Colonic mucosa (tissue), 4 donors: ENCODE measurements at places on chromosomes 16 and 17.

GRCh38 chr16:30351001-30351441 is 4.1 kb downstream of the CD2BP2 start:
- no peak overlapping the region for H3K27ac ChIP-seq
- no peak for DNase-seq
- peaks cover 8% of the 10 kb centered on the region for H3K36me3 ChIP-seq

- H3K27ac ChIP-seq: no peak overlapping the region
- no peak for DNase-seq
- no peaks in the 10 kb centered on the region for H3K36me3 ChIP-seq
These were observed 119.5 kb downstream of the PARN start for GRCh38 chr16:14510581-14510938.

DNA sequence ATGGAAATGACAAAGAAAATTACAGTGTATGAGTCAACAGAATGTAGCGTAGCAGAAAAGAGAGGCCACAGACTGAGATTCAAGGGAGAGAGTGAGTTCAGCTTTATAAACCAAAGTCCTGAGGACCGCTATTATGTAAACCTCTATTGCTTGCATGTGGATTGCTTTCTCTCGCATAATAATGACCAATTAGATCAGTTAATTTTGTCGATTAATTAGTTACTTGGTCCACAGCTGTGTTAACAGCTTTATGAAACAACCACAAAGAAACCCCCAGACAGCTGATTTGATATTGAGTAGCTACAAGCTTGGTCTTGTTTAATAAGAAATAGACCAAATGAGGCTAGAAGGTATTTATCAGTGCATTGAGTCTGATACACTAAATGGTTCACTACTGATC is 291.8 kb upstream of the ERCC4 start:
- no peak overlapping the region for H3K4me3 ChIP-seq
- no peak for DNase-seq
- H3K36me3 ChIP-seq: no peaks in the 10 kb centered on the region
- no peak overlapping the region for H3K27ac ChIP-seq

DNA sequence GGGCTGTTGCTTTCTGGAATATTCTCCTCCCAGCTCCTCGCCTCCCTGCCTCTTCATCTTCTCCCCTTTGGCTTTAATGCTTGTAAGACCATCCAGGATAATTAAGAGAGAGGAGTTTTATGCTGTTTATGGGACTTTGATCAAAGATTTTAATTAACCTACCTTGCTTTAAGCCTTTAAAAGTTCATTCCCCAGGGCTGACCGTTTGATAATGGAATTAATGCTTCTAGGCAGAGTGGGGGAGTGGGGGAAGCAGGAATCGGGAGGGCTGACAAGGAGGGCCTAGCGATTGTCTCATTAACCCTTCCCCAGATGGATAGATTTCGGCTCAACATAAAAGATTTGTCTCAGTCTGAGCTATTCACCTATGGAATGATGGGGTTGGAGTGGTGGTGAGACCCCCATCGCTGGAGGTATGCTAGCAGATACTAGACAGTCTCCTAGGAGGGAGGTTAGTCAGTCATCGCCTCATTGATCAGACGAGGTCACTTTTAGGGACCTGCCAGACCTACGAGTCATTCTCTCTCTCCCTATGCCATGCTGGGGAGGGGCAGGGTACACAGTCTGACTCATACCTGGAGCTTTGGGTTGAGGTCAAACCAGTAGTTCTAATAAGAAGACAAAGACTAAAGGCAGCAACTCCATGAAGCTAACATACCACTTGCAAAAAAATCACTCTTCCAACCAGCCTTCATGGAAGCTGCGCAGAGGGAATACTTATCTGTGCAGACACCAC is 236.6 kb upstream of the NLRP1 start:
- no peak overlapping the region for H3K4me3 ChIP-seq
- no peak for DNase-seq
- no peak overlapping the region for H3K27ac ChIP-seq
- H3K27me3 ChIP-seq: no peaks in the 10 kb centered on the region
- no peaks in the 10 kb centered on the region for H3K4me1 ChIP-seq
- no peaks in the 10 kb centered on the region for H3K36me3 ChIP-seq

DNA sequence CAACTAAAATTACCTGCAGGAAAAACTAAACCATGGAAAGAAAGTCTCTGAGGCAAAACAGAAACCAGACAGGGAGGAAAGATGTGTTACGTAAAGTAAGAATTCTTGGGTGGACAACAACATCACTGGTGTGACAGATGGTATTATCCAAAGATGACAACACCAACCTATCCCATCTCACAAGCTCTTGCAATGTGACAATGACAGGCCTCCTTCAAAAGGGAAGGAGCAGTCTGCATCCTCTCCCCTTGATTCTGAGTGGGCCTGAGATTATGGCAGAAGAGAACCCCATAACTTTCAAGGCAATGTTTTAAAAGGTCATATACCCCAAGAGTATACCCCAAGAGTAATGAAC is 17.6 kb upstream of the KDM8 start:
- no peak overlapping the region for H3K27ac ChIP-seq
- H3K4me1 ChIP-seq: no peaks in the 10 kb centered on the region
- H3K36me3 ChIP-seq: no peaks in the 10 kb centered on the region
- H3K4me3 ChIP-seq: no peak overlapping the region
- DNase-seq: no peak

DNA sequence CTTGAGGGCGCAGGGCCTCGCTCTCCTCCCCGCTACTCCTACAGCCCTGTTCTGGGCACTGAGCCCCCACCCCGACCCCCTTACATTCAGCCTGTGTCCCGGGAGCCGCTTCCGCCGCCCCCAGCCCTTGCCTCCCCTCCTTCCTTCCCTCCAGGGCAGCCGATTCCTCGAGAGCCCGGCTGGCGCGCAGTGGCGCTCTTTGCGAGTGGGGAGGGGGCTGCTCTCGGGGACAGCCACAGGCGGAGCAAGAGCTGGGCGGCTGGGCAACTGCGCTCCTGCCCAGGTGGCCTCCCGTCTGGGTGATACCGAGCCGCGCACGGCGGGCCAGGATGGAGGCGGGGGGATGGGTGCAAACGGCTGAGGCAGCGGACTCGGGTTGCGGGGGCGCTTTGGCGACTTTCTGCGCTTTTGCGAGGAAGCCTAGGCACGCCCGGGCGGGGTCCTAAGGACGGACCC is 1.2 kb downstream of the MMP15 start:
- peak overlapping the region; percentile 89 for H3K27ac ChIP-seq
- H3K36me3 ChIP-seq: no peaks in the 10 kb centered on the region
- H3K27me3 ChIP-seq: no peaks in the 10 kb centered on the region
- peaks cover 17% of the 10 kb centered on the region for H3K4me1 ChIP-seq
- DNase-seq: peak; percentile 44

- no peak overlapping the region for H3K27ac ChIP-seq
- DNase-seq: no peak
- H3K4me3 ChIP-seq: no peak overlapping the region
- no peaks in the 10 kb centered on the region for H3K36me3 ChIP-seq
These were observed 10.3 kb upstream of the IRF8 start for GRCh38 chr16:85888405-85889331.

DNA sequence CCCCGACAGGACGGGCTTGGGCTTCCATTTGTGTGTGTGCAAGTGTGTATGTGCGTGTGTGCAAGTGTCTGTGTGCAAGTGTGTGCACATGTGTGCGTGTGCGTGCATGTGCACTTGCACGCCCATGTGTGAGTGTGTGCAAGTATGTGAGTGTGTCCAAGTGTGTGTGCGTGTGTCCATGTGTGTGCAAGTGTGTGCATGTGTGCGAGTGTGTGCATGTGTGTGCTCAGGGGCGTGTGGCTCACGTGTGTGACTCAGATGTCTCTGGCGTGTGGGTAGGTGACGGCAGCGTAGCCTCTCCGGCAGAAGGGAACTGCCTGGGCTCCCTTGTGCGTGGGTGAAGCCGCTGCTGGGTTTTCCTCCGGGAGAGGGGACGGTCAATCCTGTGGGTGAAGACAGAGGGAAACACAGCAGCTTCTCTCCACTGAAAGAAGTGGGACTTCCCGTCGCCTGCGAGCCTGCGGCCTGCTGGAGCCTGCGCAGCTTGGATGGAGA is 23.1 kb upstream of the ITGAX start:
- H3K4me1 ChIP-seq: no peaks in the 10 kb centered on the region
- H3K27me3 ChIP-seq: peaks cover 8% of the 10 kb centered on the region
- no peaks in the 10 kb centered on the region for H3K36me3 ChIP-seq
- no peak overlapping the region for H3K4me3 ChIP-seq

DNA sequence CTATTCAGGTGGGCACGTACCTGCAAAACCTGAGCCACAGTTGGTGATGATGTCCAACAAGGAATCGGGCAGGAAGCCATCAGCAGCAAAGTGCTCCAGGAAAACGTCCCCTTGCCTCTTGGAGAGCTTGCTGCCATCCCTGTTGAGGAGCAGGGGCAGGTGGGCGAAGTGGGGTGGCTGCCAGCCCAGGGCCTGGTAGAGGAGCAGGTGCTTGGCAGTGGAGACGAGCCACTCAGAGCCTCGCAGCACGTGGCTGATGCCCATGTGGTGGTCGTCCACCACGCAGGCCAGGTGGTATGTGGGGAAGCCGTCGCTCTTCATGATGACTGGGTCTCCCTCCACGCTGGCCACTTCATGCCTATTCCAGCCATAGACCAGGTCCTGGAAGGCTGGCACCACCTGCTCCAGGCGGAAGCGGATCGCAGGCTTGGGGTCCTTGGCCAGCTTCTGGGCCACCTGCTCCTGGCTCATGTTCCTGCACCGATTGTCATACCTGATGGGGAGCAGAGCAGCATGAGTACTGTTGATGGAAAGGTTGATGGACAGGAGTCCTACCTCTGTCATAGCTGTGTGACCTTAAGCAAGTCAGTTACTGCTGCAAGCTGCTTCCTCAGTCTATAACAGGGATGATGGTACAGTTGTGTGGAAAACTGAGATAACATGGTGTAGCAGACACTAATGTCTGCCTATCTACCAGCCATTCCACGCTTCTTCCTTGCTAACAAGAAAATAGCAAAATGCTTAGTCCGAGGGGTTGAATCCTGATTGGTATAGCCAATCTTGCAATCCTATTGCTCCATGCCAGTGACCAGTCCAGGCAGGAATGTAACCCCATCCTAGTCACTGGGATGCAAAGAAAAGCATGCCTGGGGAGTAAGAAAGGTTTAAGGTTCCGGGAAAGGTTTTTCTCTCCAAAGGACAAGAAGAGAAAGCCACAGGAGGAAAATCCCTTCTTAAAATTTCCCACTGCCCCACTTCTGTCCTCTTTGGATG is 22.0 kb downstream of the EARS2 start:
- H3K4me3 ChIP-seq: no peak overlapping the region
- no peaks in the 10 kb centered on the region for H3K27me3 ChIP-seq
- H3K27ac ChIP-seq: no peak overlapping the region
- no peaks in the 10 kb centered on the region for H3K4me1 ChIP-seq
- no peak for DNase-seq

GRCh38 chr16:58507195-58507962 is 7.4 kb downstream of the NDRG4 start:
- DNase-seq: no peak
- H3K4me1 ChIP-seq: no peaks in the 10 kb centered on the region
- H3K27me3 ChIP-seq: no peaks in the 10 kb centered on the region
- H3K36me3 ChIP-seq: no peaks in the 10 kb centered on the region
- H3K27ac ChIP-seq: no peak overlapping the region
